ENCODE measurements at places on chromosomes 6 and 20.

GRCh38 chr6:37635319-37635718 lies 62.4 kb downstream of the MDGA1 start:
- no peak for DNase-seq

DNA sequence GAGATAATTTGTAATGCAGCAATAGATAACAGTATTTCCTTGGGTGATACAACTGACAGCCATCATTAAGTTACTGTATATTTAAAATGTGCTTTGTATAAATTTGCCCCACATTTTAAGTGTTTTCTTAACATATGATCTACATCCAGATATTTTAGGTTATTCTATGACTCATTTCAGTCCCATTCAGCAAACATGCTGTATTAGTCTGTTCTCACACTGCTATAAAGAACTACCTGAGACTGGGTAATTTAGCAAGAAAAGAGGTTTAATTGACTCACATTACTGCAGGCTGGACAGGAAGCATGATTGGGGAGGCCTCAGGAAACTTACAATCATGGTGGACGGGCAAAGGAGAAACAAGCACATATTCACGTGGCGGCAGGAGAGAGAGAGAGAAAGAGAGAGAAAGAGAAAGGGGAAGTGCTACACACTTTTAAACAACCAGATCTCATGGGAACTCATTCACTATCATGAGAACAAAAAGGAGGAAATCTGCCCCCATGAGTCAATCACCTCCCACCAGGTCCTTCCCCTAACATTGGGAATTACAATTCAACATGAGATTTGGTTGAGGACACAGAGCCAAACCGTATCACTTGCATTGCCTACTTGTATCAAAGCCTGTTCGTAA lies 9.6 kb upstream of the CHD6 start:
- no peak for DNase-seq

- no peak for DNase-seq
Measured at GRCh38 chr6:150874179-150874578, 8.7 kb downstream of the MTHFD1L start.

DNA sequence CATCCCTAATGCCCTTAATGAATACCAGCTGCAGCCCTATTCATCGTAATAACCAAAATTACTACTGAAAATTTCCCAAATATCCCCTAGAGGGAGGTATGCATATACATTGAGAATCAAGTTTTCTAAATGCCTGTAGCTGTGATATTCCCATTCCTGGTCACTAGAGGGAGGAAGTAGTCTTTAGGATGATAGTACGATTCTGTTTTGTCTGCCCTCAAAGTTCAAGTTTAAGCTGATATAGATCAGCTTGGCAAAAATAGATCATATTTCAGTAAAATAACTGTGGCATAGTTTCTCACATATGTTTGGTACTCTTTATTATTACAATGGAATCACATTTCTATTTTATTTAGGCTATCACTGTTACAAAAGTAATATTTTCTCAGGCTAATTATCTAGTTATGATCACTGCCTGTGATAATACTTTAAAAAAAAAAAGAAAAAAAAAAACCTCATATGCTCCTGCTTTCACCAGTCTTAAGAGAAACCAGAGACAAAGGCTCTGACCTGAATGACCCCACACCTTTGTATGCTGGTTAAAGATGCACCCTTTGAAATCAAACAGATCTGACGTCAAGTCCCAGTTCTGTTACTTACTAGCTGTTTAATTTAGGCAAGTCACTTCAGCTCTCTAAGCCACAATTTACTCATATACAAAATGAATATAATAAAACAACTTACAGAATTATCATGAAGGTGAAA lies 11.0 kb downstream of the TSPYL1 start:
- no peak for DNase-seq

DNA sequence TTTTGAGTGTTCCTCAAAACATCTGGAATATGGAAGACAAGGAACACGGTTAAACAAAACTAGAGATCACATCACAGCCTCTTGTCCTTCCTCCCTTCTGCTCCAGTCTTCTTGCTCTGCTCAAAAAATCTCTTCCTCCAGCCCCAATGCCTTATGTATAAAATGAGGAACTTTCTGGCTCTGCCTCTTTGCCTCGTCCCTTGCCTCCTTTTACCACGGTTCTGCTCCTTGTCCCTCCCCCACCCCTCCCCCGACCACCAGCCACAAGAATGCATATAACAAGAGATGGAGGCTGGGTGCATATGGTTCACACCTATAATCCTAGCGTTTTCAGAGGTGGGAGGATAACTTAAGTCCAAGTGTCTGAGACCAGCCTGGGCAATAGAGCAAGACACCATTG lies 43.6 kb downstream of the PLAGL2 start:
- no peak for DNase-seq

- no peak for DNase-seq
Measured at GRCh38 chr6:41040101-41040939, 1.3 kb upstream of the UNC5CL start.

DNA sequence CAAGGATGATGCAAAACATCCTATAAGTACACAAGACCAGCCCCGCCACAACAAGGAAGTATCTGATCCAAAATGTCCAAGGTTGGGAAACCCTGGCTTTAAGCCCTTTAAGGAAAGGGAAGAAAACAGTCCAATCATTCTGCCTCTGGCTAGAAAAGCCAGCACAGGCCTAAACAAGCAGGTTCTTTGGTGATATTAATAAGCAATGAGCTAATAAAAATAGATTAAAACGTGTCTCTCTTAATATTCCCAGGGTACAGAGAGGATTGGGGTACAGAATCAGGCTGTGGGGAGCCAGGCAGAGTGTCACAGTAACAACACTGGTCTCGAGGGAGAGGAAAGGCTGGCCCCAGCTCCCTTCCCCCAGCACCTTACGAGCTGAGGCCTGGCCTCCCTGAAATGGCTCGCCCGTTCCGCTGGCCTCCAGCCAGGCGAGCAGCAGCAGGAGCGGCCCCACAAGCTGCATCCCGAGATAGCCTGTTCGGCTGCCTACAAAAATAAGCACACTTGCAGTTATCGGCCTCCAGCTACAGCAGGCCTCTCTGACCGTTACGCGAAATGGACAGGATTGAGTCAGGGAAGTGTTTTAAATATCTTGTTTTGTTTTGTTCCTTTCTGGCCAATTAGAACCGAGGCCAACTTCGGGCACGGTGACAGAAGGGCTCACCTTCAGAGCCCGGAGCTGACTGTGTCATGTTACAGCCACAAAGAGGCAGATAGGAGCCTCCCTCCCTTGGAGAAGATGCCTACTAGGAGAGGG lies 4.0 kb upstream of the ZMYND8 start:
- DNase-seq: peak; percentile 78

DNA sequence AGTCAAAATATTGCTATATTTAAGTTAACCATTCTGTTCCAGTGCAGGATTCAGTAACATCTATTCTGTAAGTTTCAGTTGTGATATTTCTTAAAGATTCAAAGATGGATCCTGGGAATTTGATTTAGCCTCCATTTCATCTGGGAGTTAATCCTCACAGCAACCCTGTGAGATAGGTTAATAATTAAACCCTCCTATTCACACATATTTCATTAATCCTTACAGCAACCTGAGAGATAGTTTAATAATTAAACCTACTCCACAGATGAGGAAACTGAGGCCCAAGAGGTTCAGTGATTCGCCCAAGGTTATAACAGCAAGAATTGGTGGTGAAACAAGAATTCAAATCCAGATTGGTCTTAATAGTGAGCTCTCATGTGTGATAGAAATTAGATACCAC lies 10.9 kb upstream of the ZBTB2 start:
- DNase-seq: no peak

DNA sequence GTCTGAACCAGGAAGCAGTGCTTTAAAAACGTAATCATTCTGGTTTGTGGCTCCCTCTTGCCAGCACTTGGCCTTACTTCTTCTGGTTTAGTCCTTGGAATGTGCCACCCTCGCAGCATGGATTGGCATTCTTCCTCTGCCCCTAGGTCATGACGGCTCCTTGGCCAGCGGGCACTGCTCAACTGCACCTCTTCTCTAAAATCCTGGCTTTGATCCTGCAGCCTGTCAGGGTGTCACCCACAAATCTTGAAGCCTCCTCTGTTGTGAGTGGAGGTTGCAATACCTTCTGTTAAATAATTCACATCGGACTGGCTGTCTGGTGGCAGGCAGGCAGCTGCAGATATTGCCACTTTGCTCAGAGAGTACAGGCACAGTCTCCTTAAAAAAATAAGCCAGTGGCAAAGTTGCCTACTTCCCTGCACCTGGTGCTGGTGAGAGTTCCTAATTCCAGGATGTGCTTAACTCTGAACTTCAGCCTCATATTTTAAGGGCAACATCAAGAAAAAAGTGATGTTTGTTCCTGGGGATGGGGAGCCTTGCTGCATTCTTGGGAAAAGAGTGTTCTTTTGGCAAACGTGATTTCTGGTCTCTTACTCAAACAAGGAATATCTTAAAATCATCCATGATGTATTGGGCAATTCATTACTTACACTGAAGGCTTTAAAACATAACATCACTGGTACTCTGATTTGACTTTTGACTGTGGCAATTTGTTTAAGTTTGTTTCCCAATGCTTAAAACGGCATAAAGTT lies 179.8 kb downstream of the FOXA2 start:
- DNase-seq: no peak

DNA sequence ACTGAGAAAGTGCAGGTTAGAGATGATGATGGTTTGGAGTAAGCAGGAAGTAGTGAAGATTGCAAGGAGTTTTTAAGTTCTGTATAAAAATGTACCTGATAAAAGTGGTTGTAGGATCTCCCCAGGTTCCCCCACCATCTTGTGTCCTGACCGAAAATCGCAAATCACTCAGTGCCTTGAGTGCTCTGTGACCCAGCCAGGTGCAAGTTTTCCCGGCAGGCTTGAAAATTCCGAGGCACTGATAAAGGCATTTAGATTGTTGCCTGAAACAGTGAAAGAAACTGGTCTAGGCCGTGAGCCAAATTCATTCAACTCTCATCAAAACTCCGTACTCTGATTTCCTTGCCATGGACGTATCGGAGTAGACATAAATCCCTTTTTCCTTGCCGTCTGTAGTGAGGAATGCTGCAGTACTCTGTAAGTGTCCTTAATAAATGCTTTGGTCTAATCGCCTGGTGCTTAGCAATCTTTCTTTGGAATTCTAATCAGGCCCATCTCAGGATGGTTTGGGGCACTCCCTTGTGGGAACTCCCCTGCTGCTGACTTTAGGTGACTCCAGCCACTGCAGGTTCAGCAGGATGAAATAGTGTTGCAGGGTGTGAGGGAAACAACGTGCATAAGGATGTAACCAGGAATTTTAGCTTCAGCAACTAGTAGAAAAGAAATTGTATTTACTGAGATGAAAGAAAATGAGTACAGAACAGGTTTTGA lies 1199.8 kb upstream of the MAP3K7 start:
- DNase-seq: no peak

DNA sequence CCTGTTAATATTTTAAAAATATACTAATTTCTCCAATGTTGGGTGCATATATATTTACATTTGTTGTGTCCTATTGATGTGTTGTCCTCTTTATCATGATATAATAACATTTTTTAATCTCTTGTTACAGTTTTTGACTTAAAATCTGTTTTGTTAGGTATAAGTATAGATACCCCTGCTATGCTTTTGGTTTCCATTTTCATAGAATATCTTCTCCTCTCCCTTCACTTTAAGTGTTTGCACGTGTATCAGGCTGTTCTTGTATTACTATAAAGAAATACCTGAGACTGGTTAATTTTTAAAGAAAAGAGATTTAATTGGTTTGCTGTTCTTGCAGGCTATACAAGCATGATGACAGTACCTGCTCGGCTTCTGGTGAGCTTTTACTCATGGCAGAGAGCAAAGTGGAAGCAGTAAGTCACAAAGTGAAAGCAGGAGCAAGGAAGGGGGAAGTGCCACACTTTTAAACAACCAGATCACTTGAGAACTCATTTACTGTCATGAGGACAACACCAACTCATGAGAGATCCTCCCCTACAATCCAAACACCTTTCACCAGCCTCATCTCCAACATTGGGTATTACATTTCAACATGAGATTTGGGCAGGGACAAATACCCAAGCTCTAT lies 340.5 kb upstream of the SYNCRIP start:
- no peak for DNase-seq

DNA sequence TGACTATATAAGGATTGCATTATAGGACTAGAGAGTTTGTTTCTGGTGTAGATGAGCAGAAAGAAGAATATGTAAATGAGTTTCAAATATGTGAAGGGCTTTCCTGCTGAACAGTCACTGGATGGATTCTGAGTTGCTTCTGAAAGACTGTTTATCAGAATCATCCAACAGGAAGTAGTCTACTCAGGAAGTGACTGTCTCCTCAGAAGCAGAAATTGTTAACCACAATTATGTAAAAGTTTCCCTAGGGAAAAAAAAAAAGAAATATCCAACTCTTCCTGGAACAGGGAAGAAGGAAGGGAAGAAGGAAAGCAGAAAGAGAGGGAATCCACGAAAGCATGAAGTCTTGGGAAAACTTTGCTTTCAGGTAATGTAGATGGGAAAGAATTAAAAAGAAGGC lies 138.9 kb downstream of the TENT5A start:
- no peak for DNase-seq

- no peak for DNase-seq
Measured at GRCh38 chr6:168726312-168726856, 285.4 kb downstream of the SMOC2 start.

- DNase-seq: peak; percentile 56
Measured at GRCh38 chr6:144314003-144314485, 28.9 kb downstream of the UTRN start.

GRCh38 chr6:149905371-149905910 lies 7.5 kb upstream of the RAET1E start:
- DNase-seq: no peak
